NCI-H2081 treated with DMSO at 0.1 percent for 48 hours (cell line): ENCODE measurements at places on chromosomes 16 and 17.

GRCh38 chr17:19242926-19243325 lies 5.8 kb downstream of the EPN2 start:
- no peak for DNase-seq

DNA sequence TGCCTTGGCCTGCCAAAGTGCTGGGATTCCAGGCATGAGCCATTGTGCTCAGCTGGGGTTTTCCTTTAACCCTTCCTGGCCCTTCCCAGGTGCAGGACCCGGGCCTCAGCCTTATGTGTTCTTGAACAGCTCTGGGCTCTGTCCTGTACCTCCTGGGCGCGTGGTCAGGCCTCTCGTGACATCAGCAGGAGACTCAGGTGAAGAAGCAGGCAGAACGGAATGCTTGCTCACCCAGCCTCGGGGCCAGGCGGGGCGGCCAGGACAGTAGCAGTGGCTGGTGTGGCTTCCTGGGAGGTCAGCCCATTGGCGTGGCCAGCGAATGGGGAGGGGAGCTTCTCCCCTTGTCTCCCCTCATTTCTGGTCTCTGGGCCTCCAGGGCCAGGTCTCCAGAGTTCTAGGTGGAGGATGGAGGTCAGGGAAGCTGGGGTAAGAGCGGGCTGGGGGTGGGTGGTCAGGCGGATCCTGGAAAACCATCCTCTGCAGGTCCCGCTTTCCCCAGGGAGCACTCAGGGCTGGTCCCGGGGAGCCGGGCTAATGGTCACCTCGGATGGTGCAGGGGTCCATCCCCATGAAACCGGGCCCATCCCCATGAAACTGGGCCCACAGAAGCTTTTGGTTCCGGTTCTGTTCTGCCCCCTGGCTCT lies 281.5 kb downstream of the SEC14L1 start:
- DNase-seq = no peak

DNA sequence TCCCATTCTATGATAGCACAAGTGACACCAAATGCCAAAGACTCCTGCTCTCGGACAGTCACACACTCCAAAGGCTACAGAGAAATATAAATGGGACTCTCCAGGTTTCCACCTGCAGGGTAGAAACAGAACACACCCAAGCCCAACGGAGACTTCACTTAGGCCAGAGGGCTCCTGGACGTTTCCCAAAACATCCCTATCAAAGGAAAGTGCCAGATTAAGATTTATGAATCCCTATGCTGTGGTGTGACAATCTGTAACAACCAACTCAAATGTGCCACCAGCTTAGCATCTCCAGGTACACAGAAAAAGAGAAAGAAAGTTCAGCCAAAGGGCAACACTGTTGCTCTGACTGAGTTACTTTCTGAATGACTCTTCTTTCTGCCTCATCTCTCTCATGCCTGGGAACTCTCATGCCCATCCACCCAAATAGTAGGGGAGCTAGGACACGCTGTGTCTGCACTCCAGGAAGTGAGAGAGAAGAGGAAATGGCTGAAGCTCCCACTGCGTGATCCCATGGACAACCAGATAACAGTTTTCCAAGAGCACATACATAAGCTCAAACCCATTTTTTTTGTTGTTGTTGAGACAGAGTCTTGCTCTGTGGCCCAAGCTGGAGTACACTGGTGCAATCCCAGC lies 49.7 kb downstream of the SMG6 start:
- DNase-seq = no peak

DNA sequence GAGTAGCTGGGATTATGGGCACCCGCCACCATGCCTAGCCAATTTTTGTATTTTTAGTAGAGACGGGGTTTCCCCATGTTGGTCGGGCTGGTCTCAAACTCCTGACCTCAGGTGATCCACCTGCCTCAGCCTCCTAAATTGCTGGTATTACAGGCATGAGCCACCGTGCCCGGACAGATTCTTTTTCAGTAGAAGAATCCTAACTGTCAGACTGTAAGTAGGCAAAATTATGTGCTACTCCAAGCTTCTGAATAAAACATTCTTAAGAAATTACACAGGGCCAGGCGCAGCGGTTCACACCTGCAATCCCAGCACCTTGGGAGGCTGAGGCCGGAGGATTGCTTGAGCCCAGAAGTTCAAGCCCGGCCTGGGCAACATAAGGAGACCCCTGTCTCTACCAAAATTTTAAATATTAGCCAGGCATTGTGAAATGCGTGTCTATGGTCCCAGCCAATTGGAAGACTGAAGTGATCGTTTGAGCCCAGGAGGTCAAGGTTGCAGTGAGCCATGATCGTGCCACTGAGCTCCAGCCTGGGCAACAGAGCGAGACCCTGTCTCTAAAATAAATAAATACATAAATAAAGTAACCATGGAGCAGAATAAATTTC lies 66.7 kb upstream of the KIFC3 start:
- no peak for DNase-seq
